ENCODE measurements at places on chromosomes 1 and 21.

- no peak for DNase-seq
Observed at GRCh38 chr1:2050793-2051682, 827 bp downstream of the PRKCZ start.

- no peak for DNase-seq
Observed at GRCh38 chr1:245671966-245672767, 517.4 kb downstream of the KIF26B start.

DNA sequence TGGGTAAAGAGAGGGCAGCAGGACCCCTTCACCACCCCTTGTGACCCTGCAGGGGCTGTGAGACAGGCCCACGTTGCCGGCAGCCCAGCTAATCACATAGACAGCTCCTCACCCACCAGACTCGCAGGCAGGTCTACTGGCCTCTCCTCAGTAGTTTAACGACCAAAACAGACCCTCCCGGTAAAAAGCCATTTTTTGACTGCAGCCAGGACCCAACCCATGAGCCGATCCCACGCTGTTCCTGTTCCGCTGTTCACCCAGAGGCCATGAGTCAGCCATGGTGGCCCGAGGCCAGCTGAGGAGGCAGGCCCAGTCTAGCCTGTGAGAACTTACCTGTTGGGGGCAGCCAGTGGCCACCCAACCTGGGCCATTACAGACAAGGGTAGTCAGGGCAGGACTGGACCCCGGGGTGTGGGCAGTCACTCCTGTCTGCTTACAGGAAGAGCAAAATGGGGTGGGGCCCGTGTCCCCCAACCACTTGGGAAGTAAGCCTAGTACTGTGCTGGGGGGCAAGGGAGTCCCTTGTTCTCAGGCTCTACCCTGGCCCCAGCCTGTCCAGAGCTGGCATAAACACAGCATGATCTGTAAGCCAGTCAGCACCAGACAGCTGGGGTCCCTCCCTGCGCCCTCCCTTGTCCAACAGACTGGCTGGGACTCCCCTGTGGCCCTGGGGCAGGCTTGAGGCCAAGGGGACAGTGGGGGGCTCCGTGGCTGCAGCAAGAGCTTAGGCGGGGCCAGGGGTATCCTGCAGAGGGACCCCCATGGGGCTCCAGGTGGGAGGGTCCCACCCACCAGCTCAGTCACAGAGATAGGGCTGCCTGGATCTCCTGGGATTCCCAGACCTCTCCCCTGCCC, 61.9 kb downstream of the WNT9A start:
- DNase-seq: peak; percentile 18

DNA sequence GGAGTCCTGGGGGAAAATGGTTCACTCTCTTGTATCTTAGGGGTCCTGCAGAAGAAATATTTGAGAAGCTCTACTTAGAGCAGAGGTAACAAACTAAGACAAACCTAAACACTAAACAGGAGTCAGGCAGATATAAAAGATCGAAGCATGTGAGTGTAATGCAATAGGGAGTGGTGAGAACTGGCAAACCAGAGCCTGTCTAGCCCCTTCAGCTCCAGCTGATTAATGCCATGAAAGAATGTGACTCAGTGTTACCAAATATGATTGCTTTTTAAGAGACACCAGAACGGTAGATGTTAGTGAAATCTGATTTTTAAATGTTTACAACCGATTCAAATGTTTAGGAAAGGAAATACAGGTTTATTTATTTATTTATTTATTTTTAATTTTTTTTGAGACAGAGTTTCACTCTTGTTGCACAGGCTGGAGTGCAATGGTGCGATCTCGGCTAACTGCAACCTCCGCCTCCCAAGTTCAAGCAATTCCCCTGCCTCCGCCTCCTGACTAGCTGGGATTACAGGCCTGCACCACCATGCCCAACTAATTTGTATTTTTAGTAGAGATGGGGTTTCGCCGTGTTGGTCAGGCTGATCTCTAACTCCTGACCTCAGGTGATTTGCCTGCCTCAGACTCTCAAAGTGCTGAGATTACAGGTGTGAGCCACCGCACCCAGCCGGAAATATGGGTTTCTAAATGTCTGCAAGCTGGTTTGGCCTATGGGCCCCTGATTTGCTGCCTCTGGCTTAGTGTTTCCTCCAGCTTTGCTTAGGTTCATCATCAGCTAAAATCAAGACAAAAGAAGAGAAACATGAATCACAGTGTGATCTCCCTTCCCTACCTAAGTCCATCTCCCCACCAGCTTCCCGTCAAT, 12.2 kb downstream of the TXNIP start:
- no peak for DNase-seq

DNA sequence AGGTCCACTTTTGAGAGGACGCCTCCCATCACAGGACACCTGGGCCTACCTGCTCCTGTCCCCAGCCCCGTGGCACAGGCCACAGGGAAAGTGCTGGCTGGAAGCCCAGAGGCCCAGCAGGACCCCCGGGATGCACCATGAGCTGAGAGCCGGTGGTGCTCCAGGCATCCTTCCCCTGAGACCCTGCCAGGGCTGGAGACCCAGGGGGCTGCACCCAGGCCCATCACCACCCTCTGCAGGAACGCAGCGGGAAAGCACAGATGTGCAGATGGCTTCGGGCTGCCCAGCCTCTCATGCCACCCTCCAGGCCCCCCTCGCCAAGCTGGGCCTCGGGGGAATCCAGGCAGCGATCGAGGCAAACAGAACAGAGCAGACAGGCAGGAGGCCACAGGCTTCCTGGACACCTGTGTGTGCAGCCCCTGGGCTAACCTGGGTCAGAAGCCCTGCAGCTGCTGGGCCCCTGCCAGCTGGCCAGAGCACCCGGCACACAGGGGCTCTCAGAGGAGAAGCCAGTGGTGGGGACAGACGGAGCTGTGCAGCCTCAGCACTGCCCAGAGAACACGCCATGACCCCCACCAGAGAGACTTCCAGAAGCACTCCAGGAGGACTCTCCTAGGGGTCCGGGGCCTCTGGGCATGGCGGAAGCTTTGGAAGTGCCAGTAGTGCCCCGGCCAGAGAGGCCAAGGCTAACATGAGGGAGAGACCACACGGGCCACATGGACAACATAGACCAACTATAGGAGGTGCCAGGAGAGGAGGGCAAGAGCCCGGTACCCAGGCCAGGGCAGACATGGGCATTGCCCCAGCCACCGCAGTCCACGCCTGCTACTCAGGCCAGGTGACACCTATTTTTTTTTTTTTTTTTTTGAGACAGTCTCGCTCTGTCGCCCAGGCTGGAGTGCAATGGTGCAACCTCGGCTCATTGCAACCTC, 71.4 kb downstream of the ARHGEF16 start:
- DNase-seq: no peak
